Fibroblast of skin of scalp (primary cell): ENCODE measurements at places on chromosomes 13 and 19.

- DNase-seq = no peak
Measured at GRCh38 chr19:15614507-15615379, at the start of gene CYP4F8. Gene CYP4F8 (plus strand): TSS chr19:15615218. CDS start chr19:15615617, 399 bp downstream.

- DNase-seq = no peak
Measured at GRCh38 chr13:30915691-30916541, 9.8 kb downstream of the MEDAG start.

DNA sequence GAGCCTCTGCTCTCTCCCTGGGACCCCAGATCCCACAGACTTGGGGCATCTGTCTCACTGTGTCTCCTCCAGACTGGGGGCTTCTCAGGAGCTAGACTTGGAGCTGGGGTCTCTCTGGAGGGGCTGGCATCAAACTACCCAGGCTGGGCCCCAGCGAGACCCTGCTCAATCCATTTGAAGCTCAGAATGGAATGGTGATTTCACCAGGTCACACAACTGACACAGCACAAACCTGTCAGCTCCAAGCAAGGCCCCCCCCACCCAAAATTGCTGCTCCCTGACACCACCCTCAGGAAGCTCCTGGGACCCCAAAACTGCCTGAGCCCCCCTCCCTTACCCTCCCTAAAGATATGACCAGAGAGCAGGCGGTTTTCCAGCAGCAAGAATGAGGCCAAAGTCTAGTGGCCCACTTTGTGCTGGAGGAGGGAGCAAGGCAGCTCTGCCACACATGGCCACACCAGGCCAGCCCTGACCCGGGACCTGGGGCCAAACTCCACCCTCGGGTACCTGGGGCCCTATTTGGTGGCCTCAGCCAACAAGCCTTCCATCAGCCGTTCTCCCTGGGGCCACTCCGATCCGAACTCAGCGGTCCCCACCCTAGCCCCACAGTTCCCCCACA, 2.4 kb downstream of the NR2F6 start:
- no peak for DNase-seq

- no peak for DNase-seq
Measured at GRCh38 chr13:74098077-74098476, 36.1 kb downstream of the KLF12 start.

DNA sequence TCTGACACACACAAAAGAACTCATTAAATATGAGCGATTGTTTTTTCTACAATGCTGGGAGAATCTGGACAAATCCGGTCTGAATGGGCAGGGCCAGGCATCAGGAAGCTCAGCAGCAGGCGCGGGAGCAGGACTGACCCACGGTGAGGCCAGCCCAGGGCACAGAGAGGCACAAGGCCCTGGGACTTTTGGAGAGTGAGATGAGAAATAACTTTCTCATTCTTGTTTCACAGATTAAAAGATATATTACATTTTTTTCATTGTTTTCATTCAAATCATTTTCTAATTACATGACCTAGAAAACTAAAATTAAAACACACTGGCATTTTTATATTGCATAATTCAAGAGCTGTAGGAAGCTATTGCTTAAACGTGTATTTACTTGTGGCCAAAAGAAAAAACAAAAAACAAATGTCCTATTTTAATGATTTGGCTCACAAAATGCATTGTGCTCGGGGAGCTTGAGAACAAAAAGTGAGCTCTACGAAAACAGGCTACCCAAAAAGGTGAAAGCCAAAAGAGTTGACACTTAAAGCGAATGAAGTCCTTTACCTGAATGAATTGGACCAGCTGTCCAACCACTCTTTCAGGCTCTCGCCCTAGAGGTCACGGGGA, 133.1 kb downstream of the TNFRSF19 start:
- no peak for DNase-seq

- no peak for DNase-seq
Measured at GRCh38 chr19:48915757-48916156, 15.6 kb downstream of the NUCB1 start.

DNA sequence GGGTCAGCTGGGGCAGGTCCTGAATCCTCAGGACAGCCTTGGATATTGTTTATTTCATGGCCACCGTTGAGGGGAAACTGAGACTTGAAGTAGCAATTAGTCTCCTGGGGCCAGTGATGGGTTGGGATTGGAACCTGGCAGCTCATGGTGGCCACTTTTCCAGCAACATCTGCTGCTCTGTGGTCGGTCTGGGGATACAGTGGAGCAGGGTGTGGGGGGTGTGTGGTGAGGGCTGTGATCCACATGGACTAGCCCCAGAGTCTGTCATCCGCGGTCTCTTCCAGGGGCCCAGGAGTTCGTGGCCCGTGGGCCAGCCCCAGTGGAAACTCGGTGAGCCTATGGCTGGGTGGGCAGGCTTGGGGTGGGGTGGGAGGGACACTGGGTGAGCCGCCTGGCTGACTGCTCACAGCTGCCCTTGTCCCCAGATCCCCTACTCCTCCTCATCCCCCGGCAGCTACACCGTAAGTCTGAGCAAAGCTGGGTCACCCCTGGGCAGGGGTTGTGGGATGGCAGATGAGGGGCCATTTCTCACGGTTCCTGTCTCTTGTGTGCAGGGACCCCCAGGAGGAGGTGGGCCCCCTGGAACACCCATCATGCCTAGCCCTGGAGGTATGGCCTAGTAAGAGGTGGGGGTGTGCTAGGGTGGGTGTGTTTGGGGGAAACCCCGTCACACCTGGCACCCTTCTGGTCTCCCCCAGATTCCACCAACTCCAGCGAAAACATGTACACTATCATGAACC, 5.5 kb downstream of the ISYNA1 start:
- no peak for DNase-seq

DNA sequence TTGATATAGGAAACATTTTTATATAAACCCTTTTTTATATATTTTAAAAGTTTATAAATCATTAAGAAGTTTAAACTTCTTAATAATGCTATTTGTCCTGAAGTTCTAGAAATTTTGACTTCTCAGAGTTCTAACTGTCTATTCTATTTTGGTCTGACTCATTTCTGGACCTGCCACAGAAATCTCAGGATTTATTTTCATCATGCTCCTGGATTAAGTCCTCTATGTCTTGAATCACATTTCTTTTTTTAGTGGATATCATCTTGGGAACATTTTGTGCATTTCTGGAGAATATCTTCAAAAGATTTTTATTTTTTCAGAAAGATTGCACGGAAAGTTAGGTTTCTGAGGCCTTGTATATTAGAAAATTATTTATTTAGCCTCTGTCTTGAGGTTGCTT, 289.1 kb downstream of the NDFIP2 start:
- DNase-seq = no peak

DNA sequence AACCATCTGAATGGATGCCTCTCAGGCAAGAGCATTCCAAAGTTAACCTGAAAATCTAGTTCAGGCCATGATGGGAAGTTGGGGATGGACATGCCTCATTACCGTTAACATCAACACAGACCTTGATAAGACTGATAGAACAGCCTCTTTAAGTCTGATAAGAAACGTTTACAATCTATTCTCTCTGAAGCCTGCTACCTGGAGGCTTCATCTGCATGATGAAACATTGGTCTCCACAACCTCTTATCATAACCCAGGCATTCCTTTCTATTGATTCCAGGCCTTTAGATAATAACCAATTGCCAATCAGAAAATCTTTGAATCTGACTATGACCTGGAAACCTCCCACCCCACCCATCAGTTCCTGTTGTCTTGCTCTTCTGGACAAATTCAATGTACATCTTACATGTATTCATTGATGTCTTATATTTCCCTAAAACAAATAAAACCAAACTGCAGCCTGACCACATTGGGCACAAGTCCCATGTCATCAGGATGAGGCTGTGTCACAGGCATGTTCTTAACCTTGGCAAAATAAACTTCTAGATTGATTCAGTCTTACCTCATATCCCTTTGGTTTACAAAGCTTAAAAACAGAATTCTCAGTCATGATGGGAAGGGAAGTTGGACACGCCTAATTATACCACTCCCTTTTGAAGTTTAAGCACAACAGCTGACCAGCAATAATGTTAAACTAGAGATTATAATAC, 843.8 kb upstream of the SPRY2 start:
- DNase-seq = peak; percentile 12

DNA sequence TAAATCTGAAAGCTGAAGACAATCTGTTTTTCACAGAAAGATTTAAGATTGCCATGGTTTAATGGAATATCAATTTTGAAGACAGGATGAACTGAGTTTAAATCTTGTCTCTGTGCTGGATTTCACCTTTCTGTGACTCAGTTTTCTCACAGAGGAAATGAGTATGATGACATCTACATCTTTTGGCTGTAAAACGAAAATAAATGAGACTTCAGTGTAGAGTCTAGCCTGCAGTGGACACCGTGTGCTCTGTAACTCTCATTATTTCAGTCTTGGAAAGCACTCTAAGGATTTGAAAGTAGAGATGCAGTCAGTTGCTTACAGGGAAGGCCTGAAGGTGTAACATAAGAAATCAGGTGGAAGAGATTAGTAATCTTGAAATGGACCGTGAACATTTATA, 150.4 kb downstream of the NALCN start:
- no peak for DNase-seq

DNA sequence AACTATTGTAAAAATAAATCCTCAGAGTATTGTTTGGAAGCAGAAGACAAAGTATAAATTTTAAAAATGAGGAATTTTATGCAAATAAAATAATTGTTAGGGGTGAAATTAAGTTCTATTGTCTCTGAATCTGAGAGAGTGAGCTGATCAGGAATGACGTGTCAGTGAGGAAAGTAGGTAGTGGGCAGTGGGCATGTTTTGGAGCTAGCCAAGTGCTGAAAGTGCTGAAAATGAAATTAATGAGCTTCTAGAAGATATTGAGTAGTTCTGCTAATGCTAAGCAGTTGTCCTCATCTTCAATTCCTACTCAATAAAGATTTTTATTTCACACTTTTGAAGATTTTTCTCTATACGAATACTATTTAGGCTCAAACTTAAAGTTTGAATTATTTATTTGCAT, 1167.8 kb upstream of the PCDH20 start:
- DNase-seq = no peak

GRCh38 chr13:108961542-108962125, 332.2 kb downstream of the MYO16 start:
- peak; percentile 61 for DNase-seq

GRCh38 chr13:97975280-97975847, 21.9 kb downstream of the IPO5 start:
- DNase-seq = no peak

- DNase-seq = no peak
Measured at GRCh38 chr13:44763615-44764301, 187.6 kb upstream of the TSC22D1 start.

DNA sequence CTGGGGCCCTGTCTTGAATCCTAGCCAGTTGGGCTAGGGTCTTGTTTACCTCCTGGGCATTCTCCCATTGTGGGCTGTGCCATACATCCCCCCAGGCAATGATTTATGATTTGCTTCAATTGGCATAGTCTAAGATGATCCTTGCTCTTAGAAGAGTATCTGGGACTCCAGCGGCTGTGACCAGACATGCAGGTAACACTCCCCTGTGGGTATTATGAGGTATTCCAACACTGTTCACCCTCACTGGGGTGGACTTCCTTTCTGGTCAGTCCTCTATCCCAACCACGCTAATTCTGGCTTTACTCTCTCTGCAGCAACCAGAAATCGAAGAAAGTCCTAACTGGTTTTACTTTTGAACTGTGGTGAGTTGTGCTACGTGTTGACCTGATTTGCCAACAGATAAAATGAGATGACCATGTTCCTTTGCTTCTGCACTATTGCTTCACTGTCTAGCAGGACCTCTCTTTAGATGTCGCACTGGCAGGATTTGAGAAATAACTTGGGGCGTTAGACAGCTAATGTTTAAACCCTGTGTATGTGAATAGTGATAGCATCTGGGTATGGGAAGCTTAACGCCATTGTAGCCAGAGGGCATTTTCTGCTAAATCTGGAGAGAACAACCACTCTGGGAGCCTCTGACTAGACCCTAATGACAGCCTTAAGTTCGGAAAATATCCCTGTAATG, 6.7 kb upstream of the LRCH1 start:
- DNase-seq = no peak

- DNase-seq = no peak
Measured at GRCh38 chr19:3707868-3708206, 347 bp upstream of the TJP3 start.

DNA sequence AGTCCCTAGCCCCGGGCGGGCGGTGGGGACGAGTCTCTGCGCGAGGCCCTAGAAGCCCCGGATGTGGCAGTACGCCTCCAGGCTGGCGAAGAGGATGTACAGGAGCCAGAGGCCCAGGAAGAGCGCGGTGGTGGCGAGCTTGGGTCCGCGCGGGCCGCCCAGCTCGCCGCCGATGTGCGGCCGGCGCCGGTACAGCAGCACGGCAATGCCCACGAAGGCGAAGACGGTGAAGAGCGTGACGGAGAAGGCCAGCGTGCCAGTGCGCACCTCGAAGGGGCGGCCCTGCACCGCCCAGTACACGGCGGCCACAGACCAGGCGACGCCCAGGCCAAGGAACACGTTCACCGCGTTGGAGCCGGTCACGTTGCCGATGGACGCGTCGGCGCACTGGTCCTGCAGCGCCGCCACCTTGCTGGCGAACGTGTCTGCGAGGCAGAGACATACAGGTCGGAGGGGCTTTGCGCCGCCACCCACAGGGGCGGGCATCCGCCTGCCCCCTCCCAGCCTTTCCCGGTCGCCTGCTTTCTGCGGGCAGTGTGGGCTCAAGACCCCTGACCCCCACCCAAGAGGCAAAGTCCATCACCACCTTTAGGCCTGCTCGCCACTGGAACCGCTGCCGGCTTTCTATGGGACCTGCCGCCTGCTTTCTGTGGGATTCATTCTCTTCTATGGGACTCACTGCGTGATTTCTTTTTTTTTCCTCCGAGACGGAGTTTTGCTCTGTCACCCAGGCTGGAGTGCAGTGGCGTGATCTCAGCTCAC, 10.9 kb upstream of the MEIS3 start:
- DNase-seq = peak; percentile 57

- DNase-seq = peak; percentile 60
Measured at GRCh38 chr19:55118401-55118991, 1.1 kb upstream of the PPP1R12C start.

GRCh38 chr13:38914070-38914469, 76.6 kb downstream of the STOML3 start:
- DNase-seq = no peak

- DNase-seq = peak; percentile 36
Measured at GRCh38 chr13:43019811-43020210, 3.6 kb upstream of the DNAJC15 start.

- DNase-seq = peak; percentile 50
Measured at GRCh38 chr13:60572003-60572798, 175.2 kb downstream of the TDRD3 start.

GRCh38 chr19:45428384-45429231, 4.9 kb upstream of the ERCC1 start:
- DNase-seq = peak; percentile 74

GRCh38 chr19:4622695-4623421, 16.5 kb upstream of the TNFAIP8L1 start:
- DNase-seq = no peak

- no peak for DNase-seq
Measured at GRCh38 chr19:39193803-39194202, 3.0 kb upstream of the NCCRP1 start.
